T-helper 17 cell (primary cell): ENCODE measurements at places on chromosomes 1 and 21.

DNA sequence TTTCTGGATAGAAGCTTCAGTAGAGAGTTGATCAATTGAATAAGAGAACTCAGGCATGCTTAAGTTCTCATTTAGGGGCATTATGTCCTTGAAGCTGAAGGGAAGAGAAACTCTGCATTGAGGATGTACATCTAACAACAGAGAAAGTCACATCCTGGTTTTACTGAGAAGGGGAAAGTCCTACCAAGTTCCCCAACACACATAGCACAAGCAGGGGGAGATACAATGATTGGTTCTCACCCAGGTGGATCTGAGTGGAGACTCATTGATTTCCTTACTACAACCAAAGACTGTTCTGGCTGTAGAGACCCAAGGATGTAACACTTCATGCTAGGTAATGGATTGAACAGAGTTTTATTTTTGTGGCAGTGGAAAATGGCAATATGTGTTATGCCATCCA is 1.0 kb upstream of the KRTAP20-1 start:
- DNase-seq: no peak
- no peaks in the 10 kb centered on the region for H3K27me3 ChIP-seq
- no peaks in the 10 kb centered on the region for H3K4me1 ChIP-seq
- no peak overlapping the region for H3K27ac ChIP-seq

DNA sequence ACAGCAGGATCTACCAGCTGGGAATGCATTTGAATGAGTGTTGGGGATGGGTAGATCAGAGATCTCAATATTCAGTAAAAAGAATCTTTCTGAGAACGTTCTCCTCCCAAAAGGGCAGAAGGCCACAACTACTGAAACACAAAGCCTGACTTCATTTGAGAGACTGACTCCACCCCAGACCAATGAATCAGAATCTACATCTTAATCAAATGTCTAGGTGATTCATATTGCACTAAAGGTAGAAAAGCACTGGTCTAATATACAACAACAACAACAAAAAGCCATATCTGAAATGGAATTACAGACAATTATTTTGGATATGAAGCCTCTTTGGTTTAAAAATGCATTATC is 123.9 kb downstream of the SMYD3 start:
- H3K27ac ChIP-seq: no peak overlapping the region
- no peaks in the 10 kb centered on the region for H3K27me3 ChIP-seq
- H3K36me3 ChIP-seq: peaks cover 3% of the 10 kb centered on the region
- peaks cover 3% of the 10 kb centered on the region for H3K4me1 ChIP-seq

DNA sequence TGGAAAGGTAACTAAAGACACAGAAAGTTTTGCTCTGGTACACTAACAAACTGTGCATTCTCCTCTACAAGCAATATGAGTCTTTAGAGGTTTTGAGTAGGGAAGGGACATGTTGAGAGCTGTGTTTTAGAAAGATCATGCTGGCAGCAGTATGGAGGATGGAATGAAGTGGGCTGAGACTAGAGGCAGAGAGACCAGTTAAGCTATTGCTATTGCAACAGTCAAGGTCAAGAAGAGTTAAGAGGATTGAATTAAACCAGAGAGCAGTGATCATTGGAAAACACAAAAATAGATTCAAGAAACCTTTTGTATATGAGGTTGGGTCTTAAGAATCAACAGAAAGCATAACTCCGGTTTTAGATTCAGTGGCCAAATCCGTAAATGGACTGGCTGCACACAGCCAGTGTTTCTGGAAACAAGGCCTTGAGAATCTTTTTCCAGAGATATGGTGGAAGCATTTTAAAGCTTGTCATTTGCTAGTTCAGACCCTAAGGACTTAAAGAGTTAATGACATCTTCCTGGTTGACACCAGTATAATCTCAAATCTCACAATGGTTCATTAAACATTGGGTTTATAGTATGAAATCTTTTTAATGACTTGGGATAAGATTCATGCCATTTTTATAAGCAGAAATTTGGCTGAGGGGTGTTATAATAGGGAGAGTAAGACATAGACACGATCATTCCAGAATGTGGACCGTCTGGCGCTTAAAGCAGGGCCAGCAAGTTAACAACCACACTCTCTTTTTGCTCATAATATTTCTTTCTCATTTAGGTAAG is 177.9 kb downstream of the NR5A2 start:
- H3K4me1 ChIP-seq: peaks cover 4% of the 10 kb centered on the region
- no peaks in the 10 kb centered on the region for H3K36me3 ChIP-seq
- peaks cover 3% of the 10 kb centered on the region for H3K27me3 ChIP-seq
- H3K4me3 ChIP-seq: no peak overlapping the region

GRCh38 chr1:233394860-233395717 is 67.6 kb downstream of the MAP3K21 start:
- H3K4me3 ChIP-seq: no peak overlapping the region
- H3K27me3 ChIP-seq: peaks cover 24% of the 10 kb centered on the region
- H3K36me3 ChIP-seq: peaks cover 7% of the 10 kb centered on the region
- no peak for DNase-seq
